ENCODE measurements at places on chromosomes 1 and 21. TPM values are rescaled to one million over a fixed set of nuclear protein-coding genes. Genes with fewer than 3 reads are reported as not detected.

APOBEC4 gene
- not detected for total RNA-seq

DNA sequence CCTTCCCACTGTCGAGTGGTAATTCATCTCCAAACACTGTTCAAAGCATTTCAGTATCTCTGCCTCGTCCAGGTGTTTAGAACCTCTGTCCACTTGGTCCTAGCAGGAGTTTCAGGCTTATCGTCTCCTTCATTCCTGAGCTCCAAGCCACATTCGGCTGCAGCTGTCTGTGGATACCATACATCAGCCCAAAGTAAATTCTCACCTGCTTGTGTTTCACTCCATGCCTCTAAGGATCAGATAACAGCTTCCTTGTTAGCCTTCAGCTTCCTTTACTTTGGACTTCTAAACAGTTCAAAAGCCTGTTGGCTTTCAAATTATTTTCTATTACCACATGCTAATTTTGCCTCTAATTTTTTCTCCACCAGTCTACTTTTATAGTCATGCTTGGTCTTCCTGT is 219.0 kb upstream of the L1TD1 start:
- DNase-seq = no peak

DNA sequence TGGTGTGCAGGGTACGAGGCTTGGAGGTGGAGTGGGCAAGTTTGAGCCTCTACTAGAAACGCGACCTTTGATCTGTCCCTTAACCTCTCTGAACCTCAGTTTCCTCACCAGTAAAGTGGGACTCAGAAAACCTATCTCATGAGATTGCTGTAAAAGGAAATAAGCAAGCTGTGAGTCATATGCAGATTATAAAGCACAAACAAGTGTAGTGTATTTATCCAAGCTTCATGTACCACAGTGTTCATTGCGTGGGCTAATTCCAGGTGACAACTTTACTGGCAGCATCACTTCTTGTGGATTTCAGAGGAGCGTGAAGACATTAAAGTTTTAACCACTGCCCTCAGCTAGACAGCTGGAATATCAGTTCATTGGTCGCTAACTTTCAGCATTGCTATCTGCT is 44.4 kb downstream of the ZNF697 start:
- DNase-seq = no peak

DNA sequence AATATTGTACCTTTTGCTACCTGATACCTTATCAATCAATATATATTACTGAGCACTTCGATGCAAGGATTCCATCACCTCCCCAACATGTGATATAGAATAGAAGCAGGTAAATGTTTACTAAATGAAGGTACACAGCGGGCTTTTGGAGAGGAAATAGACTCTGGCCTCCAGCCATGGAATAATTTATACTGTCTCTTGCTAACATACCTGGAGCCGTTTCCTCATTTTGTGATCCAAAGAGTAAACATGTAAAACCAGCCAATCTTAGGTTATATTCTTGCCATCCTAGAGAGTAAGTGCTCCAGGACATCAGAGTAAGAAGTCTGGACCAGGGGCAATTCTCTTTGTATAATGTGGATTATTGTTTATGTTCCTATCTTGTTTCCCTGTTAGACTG is 39.4 kb downstream of the NDUFS5 start:
- no peak for DNase-seq

Data from liver (tissue), 10 donors.